ENCODE measurements at places on chromosomes 7 and 10.

DNA sequence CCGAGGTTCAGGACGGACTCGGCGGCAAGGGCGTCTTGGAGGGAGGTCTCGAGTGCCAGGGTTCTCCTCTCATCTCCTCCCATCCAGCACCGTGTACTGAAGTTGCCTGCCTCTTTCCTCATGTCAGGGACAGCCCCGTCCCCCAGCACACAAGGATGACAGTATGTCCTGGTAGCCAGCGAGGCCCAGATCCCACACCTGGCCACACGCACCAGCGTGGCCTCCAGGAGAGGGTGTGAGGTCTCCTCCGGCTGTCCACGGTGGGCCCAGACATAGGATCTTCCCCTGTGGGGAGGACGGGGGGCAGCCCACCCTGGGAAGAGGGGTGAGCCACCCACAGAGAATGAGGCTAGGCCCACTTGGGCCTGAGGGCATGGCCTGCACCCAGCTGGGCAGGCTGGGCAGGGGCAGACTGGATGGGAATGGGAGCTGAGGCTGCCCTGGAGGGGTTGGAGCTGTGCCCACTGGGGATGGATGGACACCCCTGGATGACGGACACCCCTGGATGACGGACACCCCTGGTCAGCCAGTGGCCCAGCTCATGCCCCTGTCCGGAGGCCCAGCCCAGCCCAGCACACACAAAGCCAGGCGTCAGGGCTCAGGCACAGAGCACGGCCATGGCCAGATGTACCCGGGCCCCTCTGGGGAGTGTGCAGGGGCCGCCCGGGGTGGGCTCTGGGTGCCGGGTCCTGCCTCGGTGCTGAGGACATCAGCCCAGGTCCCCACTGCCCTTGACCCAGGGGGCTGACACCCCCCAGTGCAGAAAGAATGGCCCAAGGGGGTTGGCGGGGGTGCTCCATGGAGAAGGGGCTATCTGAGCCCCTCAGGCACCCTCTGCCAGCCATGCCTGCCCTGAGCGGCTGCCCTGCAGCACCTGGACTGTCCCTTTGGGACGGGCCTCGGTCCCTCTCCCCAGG is 30.9 kb upstream of the CFAP46 start:
- no peak for DNase-seq

DNA sequence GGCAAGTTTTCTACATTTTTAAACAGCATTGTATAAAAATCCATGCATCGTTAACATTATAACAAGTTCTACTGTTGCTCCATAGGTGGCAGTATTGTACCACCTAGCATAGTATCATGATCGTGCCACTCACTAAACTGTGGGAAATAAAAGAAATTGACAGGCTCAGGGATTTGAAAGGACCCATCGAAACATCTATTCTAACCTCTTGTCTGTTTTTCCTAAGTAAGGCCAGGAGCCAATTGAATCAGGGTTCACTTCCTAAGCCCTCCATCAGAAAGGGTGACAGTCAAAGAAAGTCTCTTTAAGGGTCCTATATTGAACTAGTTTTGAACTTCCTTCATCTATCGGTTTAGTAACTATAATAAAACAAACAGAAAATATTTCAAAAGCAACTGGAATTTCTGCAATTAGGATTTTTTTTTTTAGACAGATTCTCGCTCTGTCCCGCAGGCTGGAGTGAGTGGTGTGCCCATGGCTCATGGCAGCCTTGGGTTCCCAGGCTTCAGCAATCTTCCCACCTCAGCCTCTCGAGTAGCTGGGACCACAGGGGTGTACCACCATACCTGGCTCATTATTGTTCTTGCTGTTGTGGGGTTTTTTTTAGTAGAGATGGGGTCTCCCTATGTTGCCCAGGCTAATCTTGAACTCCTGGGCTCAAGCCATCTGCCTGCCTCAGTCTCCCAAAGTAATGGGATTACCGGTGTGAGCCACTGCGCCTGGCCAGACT is 9.4 kb downstream of the HACD1 start:
- no peak for DNase-seq

- no peak for DNase-seq
These were observed 4.6 kb upstream of the NANOS1 start for GRCh38 chr10:119024882-119025281.

DNA sequence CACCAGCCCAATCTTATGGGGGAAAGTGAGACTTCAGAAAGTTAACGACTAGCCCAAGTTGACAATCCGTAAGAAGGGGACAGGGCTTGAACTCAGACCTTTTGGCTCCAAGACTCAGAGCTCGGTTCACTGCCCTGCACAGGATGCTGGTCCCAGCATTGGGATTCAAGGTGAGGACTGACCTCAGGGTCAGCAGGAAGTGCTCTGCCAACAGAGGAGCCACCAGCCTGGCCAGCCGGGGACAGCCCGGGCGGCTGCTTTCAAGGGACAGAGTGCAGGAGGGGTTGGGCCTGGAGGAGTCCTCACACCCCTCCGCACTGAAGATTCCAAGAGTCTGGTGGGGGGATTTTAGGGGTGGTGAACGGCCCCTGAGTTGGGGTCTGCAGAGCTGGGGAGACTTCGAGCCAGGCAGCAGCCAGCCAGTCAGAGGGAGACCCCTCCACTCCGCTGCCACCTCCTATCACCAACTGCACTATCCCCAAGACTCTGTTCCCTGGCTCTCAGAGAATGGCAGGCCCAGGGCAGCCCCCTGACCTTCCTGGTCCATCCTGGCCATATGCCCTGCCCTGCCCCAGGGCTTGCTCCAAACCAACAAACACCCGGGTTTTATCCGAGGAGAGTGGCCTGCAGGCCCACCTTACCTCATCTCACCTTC is 19.7 kb downstream of the TLL2 start:
- DNase-seq, result no peak

DNA sequence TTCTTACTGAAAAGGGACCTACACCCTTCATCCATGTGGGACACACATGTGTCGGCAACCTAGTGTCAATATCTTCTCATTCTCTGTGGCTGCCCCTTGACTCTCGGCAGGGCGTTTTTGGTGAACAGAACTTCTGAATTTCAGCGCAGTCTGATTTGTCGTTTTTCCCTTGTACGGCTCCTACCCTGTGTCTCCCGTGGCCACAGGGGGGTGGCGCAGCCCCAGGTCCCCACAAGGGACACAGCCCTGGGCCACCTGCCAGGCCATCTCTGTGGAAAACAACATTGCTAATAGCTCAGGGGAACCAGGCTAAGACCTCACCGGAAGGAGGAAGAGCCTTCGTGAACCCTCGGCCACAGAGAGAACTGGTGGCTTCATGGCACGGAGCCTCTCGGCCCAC is 53.1 kb upstream of the NKX6-2 start:
- DNase-seq, result no peak

- no peak for DNase-seq
These were observed 87.9 kb downstream of the RNF216 start for GRCh38 chr7:5693529-5693928.

GRCh38 chr7:27079234-27079975 is 16.4 kb downstream of the HOXA1 start:
- no peak for DNase-seq

DNA sequence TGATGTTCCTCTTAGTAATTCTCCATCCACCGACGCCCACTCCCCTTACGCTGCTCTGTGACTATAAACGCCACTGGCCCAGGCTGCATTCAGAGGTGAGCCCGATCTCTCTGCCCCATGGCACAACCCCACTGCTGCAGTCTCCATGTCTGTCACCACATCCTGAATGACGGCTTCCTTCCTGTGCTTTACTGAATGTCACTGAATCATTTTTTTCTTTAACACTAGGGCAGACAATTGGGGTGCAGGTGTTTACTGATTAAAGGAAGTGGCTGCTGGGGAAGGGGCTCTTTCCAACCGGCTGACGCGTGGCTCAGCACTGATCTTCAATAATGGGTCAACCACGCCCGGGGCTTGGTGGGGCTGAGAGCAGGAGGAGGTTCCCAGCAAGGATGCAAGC is 208.3 kb downstream of the USP6NL start:
- DNase-seq, result peak; percentile 63

DNA sequence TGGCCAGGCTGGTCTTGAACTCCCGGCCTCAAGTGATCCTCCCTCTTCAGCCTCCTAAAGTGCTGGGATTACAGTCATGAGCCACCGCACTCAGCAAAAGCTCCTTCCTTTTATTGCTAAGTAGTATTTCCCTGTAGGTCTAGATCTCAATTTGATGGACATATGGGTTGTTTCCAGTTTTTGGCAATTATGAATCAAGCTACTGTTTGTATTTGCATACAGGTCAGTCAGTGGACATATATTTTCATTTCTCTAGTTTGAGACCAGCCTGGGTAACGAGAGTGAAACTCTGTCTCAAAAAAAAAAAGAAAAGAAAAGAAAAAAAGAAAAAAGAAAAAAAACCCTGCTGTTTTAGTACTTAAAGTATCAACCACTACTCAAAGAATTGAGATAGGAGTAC is 6.4 kb upstream of the PRKRIP1 start:
- no peak for DNase-seq

GRCh38 chr7:46414946-46415345 is 493.9 kb upstream of the IGFBP3 start:
- DNase-seq, result no peak

DNA sequence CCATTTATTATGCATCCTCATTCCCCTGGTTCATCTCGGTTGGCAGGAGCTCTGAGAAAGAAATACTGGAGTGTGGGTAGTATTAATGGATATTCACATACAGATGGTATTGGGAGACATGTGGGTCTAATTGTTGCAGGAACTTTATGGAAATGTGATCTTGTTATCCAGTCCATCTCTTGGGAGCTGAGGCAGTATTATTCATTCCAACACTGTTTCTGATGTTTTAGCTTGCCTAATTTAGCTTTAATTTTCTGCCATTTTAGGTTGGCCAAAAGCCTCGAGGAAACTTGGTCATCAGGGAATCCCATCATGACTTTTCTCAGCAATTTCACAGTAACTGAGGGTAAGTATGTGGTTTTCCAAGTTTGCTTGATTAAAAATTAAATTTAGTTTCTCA is 125.7 kb downstream of the ABCA13 start:
- DNase-seq, result no peak

DNA sequence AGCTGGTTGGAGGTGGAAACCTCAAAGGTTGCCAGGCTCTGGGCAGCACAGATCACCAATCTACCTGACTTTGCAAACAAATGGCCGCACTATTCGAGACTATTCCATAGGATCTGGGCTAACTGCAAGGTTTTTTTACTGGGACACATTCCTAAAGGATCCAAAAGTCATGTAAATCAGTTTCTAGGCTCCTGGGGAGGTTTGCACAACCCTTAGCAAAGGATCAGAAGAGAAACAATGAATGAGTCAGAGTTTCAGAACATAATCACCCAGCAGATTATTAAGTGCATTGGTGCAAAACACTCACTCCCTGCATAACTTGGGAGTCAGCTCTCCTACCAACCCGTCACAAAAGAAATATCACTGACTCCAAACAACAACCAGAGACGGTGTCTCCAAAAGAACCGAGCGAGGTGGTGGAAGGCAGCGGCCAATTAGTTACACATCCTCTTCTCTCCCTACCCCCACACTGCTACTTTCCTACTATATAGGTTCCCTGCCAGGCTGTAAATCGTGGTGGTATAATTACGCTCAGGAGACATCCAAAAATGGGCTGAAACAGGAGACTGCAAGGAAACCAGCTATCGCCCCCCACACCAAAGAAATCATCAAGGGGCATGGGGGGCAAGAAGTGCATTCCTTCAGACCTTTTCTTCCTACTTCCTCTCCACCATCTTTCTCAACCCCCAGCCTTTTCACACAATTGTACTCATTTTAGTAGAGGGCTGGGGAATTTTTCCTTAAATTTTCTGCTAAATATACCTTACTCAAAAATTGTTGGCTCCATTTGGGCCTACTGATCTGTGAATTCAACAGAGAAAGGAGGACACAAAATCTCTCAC is 3.2 kb downstream of the UBE2H start:
- DNase-seq, result peak; percentile 29

- peak; percentile 31 for DNase-seq
These were observed 20.0 kb downstream of the KCNK18 start for GRCh38 chr10:117217196-117217761.

- DNase-seq, result no peak
These were observed 150.9 kb upstream of the MEOX2 start for GRCh38 chr7:15837306-15837950.

GRCh38 chr10:84798312-84798711 is 469.9 kb downstream of the CCSER2 start:
- DNase-seq, result no peak

GRCh38 chr10:48599830-48600134 is 5.1 kb downstream of the ARHGAP22 start:
- DNase-seq, result no peak

GRCh38 chr7:92992483-92992882 is 125.3 kb downstream of the SAMD9 start:
- DNase-seq, result no peak

DNA sequence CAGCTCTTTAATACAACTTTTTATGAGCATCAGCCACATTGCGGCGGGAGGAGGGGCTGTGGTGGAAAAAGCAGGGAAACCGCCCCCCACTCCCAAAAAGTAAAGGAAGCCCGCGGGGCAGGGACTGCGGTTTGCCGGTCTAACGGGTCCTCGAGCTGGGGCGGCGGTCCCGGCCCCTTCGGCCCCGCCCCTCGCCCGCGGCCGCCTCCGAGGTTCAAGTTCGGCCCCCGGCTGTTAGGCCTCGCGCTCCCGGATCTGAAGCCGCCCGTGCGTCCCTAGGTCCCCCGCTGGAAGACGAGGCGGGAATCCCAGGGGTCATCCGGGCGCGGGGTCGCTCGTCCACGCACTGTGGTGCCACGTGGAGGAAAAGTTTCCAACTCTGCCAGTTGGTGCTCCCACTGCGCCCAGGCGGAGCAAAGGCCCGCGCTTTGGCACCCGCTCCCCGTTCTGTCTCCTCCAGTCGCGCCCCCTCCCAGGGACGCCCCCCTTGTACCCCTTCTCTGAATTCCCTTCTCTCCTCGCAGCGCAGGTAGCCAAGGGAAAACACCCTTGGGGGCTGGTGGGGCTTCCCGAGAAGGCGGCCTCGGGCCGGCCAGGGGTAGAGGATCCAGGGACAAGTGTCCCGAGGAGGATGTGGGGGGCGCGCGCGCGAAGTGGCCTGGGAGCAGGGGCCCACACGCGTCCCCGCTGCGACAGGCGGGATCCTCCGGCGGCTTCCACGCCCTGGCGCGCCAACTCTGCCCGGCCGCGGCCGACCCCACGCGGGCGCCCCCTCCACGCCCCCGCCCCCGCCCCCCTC is 798 bp upstream of the AUTS2 start:
- DNase-seq, result peak; percentile 4

GRCh38 chr10:119325131-119325530 is 117.8 kb downstream of the GRK5 start:
- no peak for DNase-seq

Data from stimulated activated CD4-positive, alpha-beta T cell treated with anti-CD3 and anti-CD28 coated beads, Interleukin-15, amount 100 ng/mL, for 24 hours (primary cell).